ENCODE measurements at places on chromosomes 12 and 14. TPM values are rescaled to one million over a fixed set of nuclear protein-coding genes. Genes with fewer than 3 reads are reported as not detected.

The PPP2R3C gene
- 8.4 TPM for polyA plus RNA-seq

The CMKLR1 gene
- polyA plus RNA-seq = 1.3 TPM

The HCAR3 gene
- polyA plus RNA-seq = 2.2 TPM

The C1RL gene
- 48.5 TPM for polyA plus RNA-seq

The CCNB1IP1 gene
- 40.7 TPM for polyA plus RNA-seq

The SPIC gene
- polyA plus RNA-seq = 0.05 TPM

The ANKS1B gene
- polyA plus RNA-seq = 0.79 TPM

The HNRNPC gene
- 263 TPM for polyA plus RNA-seq

The DCN gene
- polyA plus RNA-seq = 1,769 TPM

The FITM1 gene
- polyA plus RNA-seq = 0.61 TPM

The ZNF891 gene
- polyA plus RNA-seq = 0.33 TPM

The BBOF1 gene
- 1.6 TPM for polyA plus RNA-seq

The CLECL1 gene
- 0.37 TPM for polyA plus RNA-seq

The CELA1 gene
- not detected for polyA plus RNA-seq

The GYS2 gene
- 1.1 TPM for polyA plus RNA-seq

The ANO4 gene
- polyA plus RNA-seq = 0.16 TPM

The WIF1 gene
- 0.23 TPM for polyA plus RNA-seq

The PROX2 gene
- polyA plus RNA-seq = not detected

The OR6J1 gene
- not detected for polyA plus RNA-seq

The HSPA2 gene
- polyA plus RNA-seq = 6.0 TPM

The ABCD2 gene
- 2.0 TPM for polyA plus RNA-seq

The ACADS gene
- 194 TPM for polyA plus RNA-seq

The GLI1 gene
- 0.18 TPM for polyA plus RNA-seq

The DNAJC22 gene
- 4.0 TPM for polyA plus RNA-seq

The OVCH1 gene
- polyA plus RNA-seq = not detected

The LMO3 gene
- polyA plus RNA-seq = 74.8 TPM

The PTPN6 gene
- 24.2 TPM for polyA plus RNA-seq

The SLC2A14 gene
- not detected for polyA plus RNA-seq

The TEX22 gene
- 0.18 TPM for polyA plus RNA-seq

The RNFT2 gene
- 0.56 TPM for polyA plus RNA-seq

The FBXO34 gene
- polyA plus RNA-seq = 6.6 TPM

The SPTB gene
- 3.0 TPM for polyA plus RNA-seq

The ZNF385A gene
- polyA plus RNA-seq = 19.0 TPM

The EIF2S3B gene
- polyA plus RNA-seq = 0.51 TPM

The AKAP3 gene
- 2.4 TPM for polyA plus RNA-seq

The KRT80 gene
- polyA plus RNA-seq = 0.19 TPM

The C12orf54 gene
- polyA plus RNA-seq = not detected

The UNC79 gene
- polyA plus RNA-seq = 0.63 TPM
